MG63 (cell line): ENCODE measurements at places on chromosomes 3 and 15.
A peak's percentile ranks its signal among the peaks of the same experiment; 100 is the strongest.

DNA sequence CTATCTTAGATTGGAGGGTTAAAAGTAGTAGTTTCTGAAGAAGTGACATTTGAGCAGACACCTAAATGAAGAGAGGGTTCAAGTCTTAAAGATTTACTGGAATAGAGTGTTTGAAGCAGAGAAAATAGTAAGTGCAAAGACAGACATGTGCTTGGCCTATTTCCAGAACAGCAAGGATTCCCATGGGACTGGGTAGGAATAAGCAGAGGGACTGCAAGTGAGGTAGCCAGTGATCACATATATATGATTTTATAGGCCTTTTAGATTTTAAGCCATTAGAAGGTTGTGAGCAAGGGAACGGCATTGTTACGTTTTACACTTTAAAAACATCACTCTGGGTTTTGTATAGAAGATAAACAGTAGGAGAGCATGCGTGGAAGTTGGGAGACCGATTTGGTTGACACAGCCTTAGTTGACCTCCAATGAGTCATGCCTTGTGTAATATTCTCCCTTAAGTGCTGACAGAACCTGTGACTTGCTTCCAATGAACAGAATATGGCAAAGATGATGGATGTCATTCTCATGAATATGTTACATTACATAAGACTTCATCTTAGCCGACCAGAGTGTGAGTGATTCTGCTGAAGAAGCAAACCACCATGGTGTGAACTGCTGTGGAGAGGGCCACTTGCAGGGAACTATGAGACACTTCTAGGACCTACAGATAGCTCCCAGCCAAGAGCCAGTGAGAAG is 37.1 kb upstream of the SLC4A7 start:
- DNase-seq: peak; percentile 47

- DNase-seq: no peak
Observed at GRCh38 chr3:18135060-18135814, 289.9 kb downstream of the SATB1 start.

DNA sequence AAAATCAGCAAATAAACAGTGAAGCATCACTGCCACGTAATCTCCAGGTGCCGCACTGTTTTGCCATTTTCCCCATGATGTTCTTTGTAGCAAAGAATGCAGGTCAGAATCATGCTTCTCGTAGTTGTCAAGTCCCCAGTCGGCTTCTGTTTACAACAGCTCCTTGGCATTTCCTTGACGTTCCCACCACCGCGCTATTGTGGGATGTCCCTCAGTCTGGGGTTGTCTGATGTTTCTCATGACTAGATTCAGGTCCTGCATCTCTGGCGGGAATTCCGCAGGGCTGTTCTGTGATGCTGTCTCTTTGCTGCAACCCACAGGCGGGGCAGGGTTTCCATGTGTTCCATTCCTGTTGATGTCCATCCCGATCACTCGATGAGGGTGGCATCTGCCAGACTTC is 117.9 kb upstream of the SMAD3 start:
- DNase-seq: no peak

DNA sequence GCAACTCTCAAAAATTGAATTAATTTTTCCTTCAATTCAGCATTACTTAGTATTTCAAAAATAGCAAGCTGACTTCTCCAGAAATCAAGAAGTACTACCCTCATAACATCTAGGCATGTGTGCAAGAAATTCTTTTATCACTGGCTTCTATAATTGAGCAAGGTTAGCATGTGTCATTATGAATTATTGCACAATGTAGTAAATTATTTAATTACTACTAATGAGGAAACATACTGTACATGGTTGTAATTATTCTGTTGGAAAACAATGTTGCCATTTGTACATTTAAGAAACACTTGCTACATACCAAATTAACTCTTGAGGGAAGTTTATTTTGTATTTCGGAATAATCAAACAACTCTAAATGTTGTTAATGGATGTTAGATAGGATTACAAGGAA is 122.2 kb upstream of the ICE2 start:
- DNase-seq: no peak

DNA sequence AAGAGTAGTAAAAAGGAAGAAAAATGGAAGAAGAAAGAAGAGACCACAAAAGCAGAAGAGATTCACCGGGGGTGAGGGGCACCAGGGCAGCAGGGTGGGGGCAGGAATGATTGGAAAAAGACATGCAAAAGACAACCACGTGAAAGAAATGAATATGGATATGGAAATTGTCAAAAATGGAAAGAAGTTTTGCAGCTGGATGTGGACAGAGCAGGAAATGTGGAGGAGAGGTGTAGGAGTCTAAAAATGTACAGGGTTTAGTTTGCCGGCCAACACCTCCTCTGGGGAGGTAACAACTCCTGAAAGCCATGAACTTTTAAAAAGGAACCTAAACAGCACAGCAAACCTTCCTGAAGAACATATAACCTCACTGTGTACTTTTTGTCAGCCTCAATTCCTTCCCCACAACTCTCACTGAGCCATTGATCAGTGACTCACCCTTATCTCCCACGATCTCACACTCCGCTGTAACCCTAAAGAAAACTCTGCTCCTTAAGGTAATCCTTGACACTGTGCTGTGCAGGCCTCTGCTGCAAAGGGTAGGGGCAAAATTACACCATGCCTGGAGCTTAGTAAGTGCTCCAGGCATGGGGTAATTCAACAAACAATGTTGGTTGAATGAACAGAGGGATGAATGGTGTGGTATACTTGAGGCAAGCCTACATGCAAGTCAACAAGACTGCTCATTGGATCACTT is 100.2 kb upstream of the BOC start:
- no peak for DNase-seq

DNA sequence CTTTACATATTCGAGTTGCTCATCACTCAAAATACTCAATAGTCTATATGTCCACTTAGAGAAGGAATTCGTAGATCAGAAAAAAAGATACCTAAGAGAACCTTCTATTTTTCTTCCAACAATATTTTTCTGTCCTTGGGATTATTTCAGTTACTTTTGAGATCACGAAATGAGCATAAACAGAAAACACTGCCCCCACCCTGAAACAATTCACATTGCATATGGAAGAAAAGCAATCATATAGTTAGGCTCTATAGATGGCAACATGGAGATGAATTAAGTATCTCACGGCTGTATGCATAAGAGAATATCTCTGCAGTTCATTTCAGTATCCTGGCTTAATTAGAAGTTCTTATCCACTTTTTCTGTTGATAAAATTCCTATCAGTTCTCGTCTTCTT is 391.1 kb downstream of the FGF12 start:
- no peak for DNase-seq

DNA sequence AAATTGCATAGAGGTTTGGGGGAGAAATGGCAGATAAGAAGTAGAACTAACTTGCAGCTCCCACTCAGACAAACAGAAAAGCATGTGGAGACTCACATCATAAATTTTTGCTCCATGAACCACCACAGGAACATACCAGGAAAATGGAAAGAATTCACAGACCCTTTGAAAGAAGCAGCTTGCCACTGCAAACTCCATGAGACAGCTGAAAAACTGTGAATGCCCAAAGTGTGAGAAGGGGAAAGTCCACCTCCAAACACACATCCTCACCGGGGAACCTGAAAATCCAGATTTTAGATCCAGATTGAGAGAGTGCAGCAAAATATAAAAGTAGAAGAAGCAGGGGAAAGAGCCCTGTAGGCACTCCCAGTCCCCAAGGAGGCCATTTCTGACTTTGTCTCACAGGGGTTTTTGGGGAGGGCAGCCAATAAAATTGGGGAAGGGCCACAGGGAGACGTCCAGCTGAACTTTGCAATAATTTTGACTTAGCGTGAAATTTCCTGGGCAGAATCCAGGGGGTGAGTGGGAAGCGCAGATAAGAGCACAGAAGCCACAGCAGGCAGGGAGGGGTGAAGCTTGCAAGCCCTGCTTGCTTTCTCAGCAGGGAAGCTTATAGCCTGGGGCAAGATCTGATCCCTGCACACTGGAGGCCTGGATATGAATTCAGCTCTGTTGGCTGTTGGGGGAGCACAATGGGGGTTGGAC is 183.4 kb upstream of the UBE2E2 start:
- DNase-seq: peak; percentile 49

- no peak for DNase-seq
Observed at GRCh38 chr3:164417955-164418354, 660.3 kb downstream of the SI start.
